ENCODE measurements at places on chromosomes 2 and 18. TPM values are rescaled to one million over a fixed set of nuclear protein-coding genes. Genes with fewer than 3 reads are reported as not detected.

DNA sequence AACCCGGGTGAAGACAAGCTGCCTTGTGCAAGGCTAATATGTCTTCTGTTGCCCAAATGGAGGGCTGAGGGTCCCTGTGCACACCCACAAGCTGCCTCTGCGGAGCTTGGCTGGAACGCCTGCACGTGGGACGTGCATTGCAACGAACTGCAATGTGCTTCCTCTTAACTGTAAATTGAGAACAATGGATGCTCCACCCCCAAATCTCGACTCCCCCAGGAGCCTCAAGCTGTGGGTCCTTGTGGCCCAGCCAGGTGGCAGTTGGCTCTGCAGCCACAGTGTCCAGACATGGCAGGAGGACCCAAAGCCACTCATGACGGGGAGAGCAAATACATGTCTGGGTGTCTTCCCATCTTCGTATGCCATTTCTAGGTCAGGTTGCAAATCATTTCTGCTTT is 90.1 kb downstream of the TWIST2 start:
- no peak for DNase-seq

Gene PFN4
- 0.14 TPM for total RNA-seq

DNA sequence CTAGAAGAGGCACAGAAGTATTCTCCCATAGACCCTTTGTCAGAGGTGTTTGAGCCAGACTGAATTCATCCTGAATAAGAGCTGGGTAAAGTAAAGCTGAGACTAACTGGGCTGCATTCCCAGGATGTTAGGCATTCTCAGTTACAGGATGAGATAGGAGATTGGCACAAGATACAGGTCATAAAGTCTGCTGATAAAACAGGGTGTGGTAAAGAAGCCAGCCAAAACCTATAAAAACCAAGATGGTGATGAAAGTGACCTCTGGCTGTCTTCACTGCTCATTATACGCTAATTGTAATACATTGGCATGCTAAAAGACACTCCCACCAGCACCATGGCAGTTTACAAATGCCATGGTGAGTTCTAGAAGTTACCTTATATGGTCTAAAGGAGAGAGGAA is 364.9 kb upstream of the TMEFF2 start:
- DNase-seq: no peak

DNA sequence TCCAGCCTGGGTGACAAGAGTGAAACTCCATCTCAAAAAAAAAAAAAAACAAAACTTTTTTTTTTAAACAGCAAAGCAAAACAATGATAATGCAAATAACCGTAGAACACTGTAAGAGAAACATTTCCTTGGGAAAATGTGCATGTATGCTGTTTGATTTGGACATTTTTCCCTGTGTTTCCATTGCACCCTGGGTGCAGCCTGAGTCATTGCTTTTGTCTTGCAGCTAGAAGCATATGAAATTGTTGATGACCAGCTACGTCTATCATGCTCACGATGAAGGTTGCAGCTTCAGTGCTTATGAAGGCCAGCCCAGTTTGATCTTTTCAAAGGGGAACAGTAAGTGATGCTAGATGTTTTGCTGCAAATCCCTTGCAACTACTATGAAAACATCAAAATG is 41.5 kb downstream of the MOGAT1 start:
- no peak for DNase-seq

DNA sequence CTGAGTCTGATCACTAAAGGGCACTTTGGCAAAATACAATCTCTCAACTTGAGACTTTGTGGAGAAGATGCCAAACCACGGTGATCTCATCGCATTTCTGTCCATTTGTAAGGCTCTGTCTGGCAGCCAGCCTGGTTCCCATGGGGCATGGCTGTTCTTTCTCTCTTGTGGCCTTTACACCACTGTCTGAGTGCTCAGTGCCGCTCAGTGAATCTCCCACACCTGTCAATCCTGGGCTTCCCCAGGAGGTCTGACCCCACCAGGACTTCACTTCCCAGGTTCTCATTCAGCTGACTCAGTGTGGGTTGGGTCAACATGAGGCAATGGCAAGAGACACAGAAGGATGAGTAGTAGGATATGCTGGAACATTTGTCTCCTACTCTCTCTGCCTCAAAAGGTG is 96.8 kb upstream of the TRIB2 start:
- DNase-seq: no peak

Gene TMEM178A
- 0.28 TPM for total RNA-seq

GRCh38 chr2:73593680-73594079 is 48.5 kb downstream of the NAT8 start:
- DNase-seq: no peak

GRCh38 chr2:105882920-105883435 is 138.3 kb downstream of the NCK2 start:
- no peak for DNase-seq

All from pulmonary artery endothelial cell (primary cell).